Amniotic stem cell (primary cell): ENCODE measurements at places on chromosomes 6 and 20.

DNA sequence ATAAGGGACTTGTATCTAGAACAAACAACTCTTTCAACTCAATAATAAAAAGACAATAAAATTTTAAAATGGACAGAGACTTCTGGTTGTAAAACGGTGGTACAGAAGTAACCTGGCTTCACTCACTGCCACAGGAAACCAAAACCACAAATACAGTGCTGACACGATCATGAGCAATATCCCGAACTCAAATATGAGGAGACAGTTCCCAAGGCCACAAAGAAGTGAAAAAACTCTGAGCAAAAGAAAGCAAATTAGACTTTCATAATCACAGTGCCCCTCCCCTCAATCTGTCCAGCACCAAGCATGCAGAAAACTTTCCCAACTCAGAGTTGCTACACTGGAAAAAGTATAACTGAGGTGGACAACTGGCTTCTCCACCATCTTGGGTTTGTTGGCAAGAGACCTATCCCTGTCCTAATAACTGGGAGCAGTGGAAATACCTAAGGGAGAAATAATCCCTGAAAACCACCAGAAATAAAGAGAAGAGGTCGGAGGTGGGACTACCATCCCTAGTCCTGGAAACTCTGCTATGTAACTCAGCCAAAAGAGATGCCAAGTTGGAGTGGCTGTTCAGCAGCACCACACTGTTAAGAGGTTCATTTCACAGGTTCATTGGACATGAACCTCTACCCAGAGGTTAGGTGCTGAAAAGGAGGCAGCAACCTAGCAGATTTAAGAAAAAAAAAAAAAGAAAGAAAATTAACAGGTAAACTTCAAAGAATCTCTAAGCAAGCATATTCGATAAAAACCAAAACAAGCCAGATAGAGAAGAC lies 55.5 kb downstream of the REV3L start:
- DNase-seq, result peak; percentile 38

DNA sequence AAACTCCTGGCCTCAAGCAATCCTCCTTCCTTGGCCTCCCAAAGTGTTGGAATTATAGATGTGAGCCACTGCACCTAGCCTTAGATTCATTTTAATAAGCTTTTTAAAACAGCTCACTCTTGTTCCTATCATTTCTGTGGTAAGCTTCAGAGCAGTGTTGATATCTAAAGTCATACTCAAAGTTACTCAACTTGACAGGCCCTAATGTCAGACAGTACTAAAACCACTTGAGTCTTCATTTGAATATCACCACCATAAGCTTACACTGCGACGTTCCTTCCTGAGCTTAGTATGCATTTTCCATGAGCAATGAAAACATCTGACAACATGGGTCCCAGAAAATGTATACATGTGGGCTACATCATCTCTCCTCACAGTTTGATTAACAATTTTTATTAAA lies 6.0 kb downstream of the FUCA2 start:
- DNase-seq, result no peak

DNA sequence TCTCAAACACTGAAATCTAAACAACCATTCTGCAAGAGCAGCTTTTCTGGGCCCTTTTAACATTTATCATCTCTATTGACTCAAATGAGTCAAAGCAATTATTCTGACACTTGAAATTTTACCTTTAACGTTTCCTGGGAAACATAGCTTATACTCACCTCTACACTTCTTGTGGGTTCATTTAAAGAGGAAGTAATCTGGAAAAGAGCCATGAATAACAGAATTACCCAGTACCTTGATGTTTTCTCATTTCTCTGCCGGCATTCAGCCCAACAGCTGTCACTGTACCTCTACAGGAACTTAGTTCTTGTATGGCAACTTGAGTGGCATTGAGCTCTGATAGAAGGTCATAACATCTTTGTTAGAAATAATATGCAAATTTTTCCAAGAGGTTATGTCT lies 272.2 kb downstream of the KCNQ5 start:
- no peak for DNase-seq

DNA sequence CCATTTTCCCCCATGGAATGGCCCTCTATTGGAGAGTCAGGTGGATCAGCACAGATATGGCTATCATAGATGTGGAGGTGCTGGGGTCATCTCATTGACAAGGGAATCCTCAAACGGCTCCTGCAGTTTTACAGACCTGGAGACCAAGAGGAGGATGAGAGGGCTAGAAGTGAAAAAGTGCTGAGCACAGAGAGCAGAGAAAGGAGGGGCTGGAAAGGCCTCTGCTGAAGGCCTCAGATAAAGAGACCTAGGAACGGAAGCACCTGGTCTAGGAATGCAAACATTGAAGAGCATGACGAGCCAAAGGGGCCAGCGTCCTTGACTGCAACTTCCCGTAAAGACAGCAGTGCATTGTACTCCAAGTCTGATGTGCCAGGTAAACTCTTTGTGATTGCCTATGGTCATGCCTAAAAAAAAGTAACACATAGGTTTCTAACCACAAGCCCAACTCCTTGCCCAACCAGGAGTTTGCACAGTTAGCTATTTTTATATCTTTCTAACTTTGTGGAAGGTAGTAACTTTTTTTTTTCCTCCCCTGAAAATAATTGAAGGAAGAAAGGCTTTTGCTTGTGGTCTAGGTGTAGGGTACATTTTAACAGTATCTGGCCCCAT lies 15.2 kb downstream of the RSPH4A start:
- no peak for DNase-seq

- no peak for DNase-seq
Observed at GRCh38 chr6:139323511-139324300, 31.9 kb upstream of the TXLNB start.

- DNase-seq, result no peak
Observed at GRCh38 chr6:13411484-13411883, 75.9 kb downstream of the GFOD1 start.

- DNase-seq, result peak; percentile 68
Observed at GRCh38 chr6:130307752-130308361, 58.0 kb upstream of the TMEM200A start.

- DNase-seq, result no peak
Observed at GRCh38 chr20:12723811-12724210, 285.0 kb upstream of the SPTLC3 start.

- no peak for DNase-seq
Observed at GRCh38 chr20:1197801-1198200, 5.5 kb upstream of the C20orf202 start.

- DNase-seq, result no peak
Observed at GRCh38 chr20:46557231-46557956, 6.9 kb upstream of the OCSTAMP start.

GRCh38 chr20:36493801-36494114 lies 47.6 kb upstream of the MYL9 start:
- no peak for DNase-seq

DNA sequence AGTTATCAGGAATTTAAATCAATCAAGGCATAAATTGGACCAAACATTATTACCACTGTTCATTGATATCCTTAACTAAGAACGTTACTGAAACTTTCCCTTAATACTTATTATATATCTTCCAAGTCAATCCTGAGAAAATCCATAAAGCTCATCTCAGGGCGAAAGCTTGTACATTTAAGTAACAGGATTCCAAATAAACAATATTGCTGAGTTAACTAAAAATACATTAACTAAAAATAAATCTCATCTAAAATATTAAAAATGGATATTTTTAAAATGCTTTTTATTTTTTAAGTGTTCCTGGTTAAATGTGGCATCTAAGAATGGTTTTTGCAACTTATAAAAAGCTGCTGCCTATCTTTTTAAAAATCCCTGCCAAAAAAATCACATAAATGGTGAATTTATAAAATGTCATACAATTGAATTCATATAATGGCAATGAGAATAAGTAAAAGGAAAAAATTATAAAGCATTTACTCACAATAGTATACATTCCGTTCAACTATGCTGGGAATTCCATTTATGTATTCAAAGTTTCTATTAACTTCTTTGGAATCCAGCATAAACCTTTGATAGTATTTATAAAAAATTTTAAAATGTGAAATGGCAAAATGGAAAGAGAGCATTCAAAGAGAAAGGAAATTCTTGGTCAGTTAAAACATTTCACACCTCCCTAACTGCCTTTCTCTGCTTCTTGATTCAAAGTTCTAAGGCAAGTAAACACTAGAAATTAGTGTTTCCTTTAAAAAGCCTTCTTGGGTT lies 20.8 kb upstream of the GMDS start:
- no peak for DNase-seq

GRCh38 chr6:168662301-168662936 lies 221.4 kb downstream of the SMOC2 start:
- DNase-seq, result no peak

DNA sequence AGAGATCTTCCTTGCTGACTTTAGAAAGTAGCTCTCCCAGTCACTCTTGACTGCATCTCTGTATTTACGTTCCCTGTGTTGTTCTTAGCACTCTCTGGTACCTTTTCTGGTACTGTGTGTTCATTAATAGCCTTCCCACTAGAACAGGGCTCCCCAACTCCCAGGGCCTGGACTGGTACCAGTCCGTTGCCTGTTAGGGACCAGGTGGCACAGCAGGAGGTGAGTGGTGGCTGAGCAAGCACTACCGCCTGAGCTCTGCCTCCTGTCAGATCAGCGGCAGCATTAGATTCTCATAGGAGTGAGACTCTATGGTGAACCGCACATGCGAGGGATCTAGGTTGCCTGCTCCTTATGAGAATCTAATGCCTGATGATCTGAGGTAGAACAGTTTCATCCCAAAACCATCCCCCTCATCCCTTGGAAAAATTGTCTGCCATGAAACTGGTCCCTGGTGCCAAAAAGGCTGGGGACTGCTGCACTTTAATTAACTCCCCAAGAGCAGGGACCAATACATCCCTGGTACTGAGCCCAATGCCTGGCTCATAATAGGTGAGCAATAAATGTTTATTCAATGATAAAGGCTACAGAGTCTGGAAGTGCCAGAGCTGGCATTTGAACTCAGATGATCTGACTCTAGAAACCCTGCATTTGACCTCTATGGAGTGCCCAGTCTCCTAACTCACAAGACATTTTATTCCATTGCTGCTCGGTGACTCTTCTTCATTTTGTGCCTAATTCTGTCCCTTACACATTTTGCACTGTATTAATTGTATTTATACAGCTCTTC lies 11.0 kb downstream of the UTRN start:
- no peak for DNase-seq

- peak; percentile 6 for DNase-seq
Observed at GRCh38 chr6:67683960-67684359, 951.1 kb upstream of the ADGRB3 start.

DNA sequence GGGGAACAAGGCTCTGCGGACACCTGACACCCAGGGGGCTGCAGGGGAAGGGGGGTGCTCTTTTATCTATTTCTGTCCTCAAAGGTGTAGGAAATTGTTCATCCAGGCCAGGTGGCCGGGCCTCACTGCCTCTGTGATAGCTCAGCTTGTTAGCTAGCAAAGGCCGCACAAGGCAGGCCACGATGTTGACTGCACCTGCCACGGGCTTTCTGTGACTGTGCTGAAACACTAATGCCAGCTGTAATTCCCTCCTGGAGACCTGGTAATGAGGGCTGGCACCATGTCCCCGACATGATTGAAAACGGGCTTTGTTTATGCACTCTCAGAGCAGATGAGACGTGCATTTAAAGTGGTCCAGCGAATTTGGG lies 61.4 kb upstream of the APCDD1L start:
- no peak for DNase-seq

- DNase-seq, result no peak
Observed at GRCh38 chr20:55269913-55270312, 735.4 kb downstream of the CBLN4 start.

- no peak for DNase-seq
Observed at GRCh38 chr20:15288106-15288505, 950.7 kb upstream of the FLRT3 start.

DNA sequence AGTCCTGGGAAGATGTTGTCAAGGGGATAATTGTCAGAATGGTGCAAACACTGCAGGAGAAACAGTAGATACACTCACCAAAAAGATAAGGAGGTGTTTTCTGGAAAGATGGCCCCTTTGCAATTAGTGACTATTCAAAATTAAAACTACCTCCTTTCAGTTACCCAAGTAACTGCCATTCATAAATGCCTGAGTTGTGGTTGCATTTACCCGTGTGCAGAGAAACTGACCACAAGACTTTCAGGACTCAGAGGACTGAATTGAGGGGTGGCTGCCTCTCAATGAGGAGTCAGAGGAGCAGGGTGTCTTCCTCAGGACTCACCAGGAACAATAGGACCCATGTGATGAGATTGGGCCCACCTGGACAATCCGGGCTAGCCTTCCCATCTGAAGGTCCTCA lies 39.0 kb downstream of the GCM1 start:
- no peak for DNase-seq

DNA sequence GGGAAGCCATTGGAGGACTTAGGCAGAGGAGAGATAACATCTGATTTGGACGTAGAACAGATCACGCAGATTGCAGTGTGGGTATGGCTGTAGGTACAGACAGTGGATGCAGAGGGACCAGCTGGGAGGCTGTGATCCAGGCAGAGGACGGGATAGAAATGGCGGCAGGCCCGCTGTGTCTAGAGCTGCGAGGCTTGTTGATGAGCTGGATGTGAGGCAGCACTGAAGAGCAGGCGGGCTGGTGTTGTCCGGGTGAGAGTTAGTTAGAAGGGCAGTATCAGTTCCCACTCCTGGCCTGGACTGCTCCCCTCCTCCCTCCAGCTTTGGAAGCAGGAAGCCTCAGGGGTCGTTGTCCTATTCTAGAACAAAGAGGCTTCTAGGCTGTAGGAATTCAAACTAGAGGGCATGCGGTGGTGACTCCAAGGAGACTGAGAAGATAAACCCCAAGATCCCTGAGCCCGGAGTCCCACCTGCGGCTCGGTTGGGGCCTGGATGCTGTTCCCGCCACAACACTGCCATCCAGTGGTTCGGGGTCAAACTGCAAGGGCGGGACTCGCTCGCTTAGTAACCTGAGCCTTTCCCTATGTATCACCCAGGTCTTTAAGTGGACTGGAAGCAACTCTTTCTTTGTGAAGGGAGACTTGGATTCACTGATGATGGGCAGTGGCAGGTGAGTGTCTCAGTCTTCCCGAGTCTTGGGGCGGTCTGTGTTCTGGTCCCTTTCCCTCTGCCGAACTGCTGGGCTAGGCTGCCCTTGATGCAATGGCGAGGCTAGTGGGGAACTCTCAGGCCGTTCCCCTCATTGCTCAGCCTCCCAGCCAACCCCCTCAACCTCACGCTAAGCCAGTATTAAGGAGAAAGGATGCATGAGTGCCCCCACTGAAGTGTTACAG lies 11.2 kb downstream of the TLDC2 start:
- peak; percentile 25 for DNase-seq

GRCh38 chr6:131255911-131256310 lies 120.6 kb downstream of the AKAP7 start:
- no peak for DNase-seq

DNA sequence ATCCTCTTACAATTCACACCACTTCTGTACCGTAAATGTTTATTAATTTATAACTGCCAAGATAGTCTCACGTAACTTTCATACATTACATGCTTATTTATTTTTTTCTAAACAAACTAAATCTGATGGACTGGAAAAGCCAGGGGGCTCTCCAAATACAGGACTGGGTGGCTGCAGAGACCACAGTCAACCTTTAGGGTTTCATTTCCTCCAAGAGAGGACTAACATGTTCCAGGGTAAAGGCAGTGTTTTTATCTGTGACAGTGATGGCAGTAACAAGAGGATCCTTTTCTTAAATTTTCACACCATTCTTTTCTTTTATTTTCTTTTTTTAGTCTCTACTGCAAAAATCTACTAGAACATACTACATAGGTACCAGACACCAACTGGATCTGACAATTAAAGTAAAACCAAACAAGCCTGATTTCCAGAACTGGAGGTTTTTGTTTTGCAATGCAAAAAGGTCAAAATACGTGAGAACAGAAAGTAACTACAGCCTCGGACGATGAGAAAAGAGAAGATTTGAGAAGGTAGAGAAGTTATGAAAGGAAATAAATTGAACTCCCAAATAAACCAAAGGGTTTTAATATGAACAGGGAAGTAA lies 1.2 kb downstream of the LMBRD1 start:
- DNase-seq, result no peak
